Hypothalamus (tissue), 51 donors: ENCODE measurements at places on chromosomes 4 and X.
A peak's percentile ranks its signal among the peaks of the same experiment; 100 is the strongest.

GRCh38 chr4:148124512-148124911, 317.7 kb downstream of the NR3C2 start:
- DNase-seq, result no peak

DNA sequence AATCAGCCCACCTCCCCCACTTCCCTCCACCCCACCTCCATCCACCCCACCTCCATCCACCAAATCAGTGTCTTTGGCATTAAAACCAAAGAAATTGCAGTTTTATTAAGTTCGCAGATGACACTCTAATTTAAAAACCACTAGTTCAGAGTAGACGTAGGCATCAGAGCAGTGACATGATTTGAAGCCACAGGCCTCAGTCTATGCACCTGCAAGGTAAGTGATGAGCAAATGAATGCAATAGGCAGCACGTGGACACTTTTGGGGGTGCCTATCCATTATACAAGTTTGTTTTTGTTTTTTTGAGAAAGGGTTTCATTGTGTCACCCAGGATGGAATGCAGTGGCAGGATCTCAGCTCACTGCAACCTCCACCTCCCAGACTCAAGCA, 88.0 kb upstream of the TRIM2 start:
- DNase-seq, result no peak

GRCh38 chr4:120007896-120008436, 58.7 kb downstream of the MAD2L1 start:
- DNase-seq, result no peak

GRCh38 chr4:188986271-188986689, 847.0 kb downstream of the TRIML1 start:
- no peak for DNase-seq

DNA sequence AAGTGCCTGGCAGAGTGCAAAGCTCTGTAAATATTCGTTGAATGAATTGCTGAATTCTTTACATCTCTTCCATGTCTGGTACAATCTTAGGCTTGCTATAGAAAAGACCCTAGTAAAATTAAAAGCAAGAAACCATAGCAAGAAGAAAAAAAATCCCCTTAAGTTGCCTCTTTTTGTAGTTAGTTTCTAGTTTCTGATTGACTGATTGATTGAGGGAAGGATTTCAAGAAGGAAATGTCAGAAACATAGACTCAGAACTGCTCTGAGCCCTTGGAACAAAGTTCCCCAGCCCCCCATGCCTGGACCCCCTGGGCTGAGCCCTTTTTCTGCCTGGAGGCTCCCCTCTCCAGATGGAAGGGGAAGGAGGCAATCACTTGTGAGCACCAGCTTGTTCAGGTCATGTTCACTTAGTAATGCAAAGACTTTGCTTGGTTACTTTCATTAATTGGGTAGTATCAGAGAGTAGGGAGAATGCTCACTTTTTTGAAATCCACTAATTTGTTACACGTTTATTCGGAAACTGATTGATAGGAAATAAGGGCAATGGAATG, 35.6 kb downstream of the DAPP1 start:
- no peak for DNase-seq

GRCh38 chrX:136635235-136635634, 12.7 kb upstream of the CD40LG start:
- no peak for DNase-seq

GRCh38 chr4:169030562-169030982, 20.5 kb upstream of the CBR4 start:
- DNase-seq, result no peak

DNA sequence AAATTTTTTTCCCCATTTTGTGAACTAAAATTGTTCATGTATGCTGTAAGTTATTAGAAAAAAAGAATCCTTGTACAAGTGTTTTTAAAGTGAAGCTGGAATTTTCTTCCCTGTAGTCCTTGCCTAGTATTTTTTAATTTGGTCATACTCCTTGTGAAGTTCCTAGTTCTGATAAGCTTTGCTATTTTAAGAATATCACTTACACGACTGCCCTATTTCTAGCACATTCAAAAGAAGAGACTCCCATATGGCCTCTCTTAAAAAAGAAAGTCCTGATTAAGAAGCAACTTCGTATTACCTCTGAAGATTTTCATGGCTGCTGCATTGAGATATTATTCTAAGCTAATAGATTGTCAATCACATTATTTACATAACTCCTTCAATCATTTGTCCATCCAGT, 87.2 kb downstream of the KLHL8 start:
- DNase-seq, result no peak

- peak; percentile 5 for DNase-seq
These were observed 106.2 kb upstream of the RAPGEF2 start for GRCh38 chr4:158996669-158997074.

DNA sequence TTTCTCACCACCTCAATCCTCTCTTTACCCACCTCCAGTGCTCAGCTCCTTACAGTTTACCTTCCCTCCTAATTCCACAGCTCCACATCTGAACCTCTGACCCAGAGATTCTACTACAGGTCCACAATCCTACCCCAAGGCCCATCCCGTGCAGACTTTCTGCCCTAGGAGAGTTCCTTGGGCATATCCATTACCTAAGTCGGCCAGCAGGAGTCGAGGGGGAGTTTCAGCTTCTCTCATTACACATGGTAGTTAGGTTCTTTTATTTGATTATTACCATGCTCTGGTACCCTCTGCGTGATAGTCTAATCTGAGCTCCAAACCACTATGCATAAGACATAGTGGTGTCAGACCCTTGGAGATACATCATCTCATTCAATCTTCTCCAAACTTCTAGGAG, 117.9 kb downstream of the SH3RF1 start:
- DNase-seq, result no peak

DNA sequence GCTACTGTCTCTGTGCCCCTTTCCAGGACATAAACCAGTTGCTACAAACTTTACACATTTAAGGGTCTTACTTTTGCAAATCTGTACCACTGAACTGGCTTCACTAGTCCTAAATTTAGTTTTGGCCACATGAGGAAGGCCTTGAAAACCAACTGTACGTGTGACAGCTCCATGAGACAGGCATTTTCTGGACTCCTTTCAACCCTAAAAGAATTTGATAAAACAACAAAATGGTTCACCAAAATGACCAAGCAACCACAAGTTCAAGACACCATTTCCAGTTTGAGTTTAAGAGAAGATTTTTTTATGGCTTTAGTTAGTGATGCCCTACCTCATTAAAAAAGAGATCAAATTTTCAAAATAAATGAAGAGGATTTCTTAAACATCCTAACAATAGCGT, 246.4 kb downstream of the ZNF674 start:
- DNase-seq, result no peak

- DNase-seq, result no peak
These were observed 54.4 kb downstream of the KDM6A start for GRCh38 chrX:44927398-44927797.

DNA sequence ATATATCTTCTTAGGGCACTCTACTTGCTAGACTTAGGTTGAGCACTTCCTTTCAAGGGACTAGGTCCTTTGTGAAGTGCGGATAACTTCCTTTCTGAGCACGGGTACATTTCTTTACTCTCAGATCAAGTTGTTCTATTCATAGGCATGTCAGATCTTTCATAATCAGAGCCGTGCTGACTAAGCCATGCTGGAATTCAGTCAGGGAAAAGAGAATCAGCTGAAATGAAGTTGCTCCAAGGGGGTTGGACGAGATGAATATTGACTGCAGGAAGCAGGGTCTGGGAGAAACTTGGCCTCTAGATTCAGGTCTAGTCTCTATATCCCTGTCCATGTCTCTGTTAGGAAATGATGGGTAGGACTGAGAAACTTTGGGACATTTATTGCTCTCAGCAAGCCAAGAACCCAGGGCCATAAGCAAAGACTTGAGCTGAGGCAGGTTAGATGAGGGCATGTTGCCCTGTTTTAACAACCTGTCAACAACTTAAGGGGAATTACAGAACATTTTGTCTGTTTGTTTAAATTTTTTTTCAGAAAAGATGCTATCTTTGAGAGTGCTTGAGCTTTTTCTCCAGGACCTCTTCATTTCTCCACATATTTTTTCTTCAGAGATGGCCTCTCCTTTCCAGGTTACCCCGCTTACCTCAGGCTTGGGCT, 28.3 kb downstream of the AREG start:
- DNase-seq, result no peak

DNA sequence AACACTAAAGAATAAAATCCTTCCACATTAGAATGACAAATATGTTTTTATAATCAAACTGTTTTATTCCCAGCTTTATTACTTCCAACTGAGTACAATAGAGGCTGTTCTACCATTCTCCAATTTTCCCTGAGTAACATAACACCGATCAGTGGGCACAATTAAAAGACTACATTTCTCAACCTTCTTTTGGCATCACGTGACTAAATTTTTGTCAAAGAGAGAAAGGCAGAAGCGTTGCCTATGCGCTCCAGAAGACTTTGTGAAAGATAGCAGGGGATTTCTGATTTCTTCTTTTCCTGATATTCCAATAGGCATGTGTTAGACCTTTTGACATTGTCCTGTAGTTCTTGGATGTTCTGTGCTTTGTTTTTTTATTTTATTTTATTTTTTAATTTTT, 1705.6 kb upstream of the PCDH7 start:
- no peak for DNase-seq

DNA sequence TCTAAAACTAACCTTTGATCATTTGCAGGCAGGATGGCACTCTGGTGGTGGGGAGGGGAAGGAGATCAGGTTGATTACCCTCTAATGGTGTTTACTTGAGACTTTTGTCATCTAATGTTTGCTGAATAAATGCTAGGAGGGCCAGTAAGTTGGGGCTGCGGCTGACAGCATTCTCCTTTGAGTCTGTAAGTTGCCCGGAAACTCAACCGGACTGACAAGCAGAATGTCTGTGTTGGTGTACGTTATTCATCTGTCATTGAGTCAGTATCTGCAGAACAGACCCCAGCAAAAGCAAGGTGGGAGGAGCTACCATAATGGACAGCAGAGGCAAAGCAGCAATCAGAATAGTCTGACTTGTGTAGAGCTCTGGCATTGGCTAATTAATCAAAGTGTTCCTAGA, 1210.6 kb upstream of the PABPC4L start:
- no peak for DNase-seq
